ENCODE measurements at places on chromosomes 16 and 17. TPM values are rescaled to one million over a fixed set of nuclear protein-coding genes. Genes with fewer than 3 reads are reported as not detected.

VPS9D1 gene
- total RNA-seq = 1.6 TPM

MT4 gene
- not detected for total RNA-seq

DCAF7 gene
- 104 TPM for total RNA-seq

SHPK gene
- total RNA-seq = 10.0 TPM

PROCA1 gene
- 5.1 TPM for total RNA-seq

ZNF624 gene
- total RNA-seq = 4.8 TPM

GRCh38 chr17:79741751-79742588 is 11.2 kb downstream of the ENPP7 start:
- DNase-seq = peak; percentile 76

DNA sequence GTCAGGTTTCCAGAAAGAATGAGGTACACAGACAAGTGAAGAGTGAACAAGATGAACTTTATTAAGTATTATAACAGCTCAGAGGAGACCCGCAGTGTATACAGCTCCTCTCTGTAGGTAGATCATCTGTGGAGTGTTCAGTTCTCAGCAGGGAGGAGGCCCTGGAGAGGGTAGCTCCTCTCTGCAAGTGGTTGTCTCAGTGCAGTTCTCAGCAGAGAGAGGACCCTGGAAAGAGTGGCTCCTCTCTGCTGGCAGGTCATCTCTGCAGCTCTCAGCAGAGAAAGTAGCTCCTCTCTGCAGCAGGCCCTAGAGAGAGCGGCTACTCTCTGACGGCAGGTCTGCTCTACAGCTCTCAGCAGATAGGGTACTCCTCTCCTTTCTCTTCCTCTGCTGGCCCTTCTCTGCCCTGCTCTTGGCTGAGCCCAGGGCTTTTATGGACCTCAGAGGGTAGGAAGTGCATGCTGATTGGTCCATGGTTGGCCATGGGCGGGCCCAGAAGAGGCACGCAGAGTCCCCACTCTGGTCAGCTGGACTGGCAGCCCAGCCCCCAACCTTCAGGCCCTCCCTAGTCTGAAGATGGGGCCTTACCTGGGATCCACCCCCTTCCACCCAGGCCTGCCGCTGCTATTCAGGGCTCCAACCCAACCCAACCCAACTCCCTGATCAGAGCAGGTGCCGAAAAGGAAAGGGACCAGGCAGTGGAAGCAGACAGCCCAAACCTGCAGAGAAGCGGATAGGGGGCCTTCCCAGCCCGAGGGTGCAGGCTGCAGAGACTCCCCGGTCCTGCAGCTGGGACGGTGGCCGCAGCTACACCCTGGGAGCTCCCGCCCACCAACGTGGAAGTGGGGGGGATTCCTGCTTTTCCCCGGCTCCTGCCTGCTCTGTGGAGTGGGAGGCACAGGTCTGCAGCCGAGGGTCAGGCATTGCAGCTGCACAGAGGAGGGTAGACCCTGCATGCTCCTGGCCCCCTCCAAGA is 18.5 kb upstream of the DNAJA2 start:
- no peak for DNase-seq

GRCh38 chr17:55384643-55385232 is 36.9 kb downstream of the MMD start:
- no peak for DNase-seq

DNA sequence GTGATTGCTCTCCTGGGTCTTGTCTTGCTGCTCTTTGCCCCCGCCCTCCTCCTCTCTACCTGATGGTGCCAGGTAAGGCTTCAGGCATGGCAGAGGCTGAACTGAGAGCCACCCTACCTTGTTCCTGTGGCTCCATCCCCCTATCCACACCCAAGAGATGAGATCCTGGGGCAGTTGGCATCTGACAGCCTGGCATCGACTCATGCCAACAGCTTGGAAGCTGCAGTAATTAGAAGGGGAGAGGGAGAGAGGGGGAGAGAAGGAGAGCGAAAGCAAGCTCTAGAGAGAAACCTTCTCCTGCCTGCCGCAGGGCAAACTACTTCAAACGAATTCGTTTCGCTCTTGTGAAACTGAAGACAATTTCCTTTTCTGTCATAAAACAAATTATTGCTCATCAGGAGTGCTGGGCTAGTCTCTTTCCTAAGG is 13.8 kb upstream of the SP6 start:
- no peak for DNase-seq

GRCh38 chr17:77148077-77148939 is 7.5 kb downstream of the SEC14L1 start:
- DNase-seq = no peak

- DNase-seq = peak; percentile 52
Observed at GRCh38 chr17:81821603-81822311, 11.3 kb downstream of the MCRIP1 start.

GRCh38 chr16:10740000-10740844 is 3.4 kb upstream of the NUBP1 start:
- no peak for DNase-seq

DNA sequence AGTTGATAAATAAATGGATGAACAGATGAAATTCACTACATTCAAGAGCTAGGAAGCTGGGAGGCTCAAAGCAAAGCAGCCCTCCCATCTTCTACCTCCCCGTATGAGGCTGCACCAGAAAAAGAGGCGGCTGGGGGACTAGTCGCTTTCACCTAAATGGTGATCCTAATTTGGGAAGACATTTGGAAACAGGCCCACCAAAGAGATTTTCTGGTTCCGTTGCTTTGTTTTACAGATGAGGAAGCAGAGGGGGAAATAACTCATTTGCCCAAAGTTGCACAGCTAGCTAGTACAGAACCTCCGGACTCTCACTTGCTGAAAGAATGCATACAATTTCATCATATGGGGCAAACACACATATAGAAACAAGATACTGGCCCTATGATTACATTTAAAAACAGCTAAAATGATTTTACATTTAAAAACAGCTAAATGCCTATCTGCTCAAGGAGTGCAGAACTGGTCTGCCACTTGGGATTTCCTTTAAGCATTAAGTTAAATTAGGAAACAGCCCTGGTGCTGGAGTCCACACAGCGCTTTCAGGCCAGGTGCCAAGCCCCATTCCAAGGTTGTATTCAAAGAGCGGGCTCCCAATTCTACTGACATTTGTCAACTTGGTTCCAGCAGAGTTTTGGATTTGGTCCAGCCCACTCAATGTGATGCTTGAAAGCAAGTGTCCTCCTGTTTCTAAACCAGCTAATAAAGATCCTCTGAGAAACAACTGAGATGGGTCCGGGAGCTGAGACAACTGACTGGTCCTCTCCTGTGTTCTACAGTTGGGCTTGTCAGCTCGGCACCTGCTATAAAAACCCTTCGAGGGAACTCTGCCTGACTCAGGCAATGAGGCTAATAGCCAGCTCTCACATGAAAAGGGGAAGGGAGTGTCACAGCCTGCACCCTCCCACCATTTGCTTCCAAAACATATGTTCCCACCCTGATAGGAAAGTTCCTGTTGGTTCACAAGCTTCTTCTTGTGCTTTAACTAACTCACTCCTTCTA is 11.7 kb downstream of the ERN1 start:
- no peak for DNase-seq

DNA sequence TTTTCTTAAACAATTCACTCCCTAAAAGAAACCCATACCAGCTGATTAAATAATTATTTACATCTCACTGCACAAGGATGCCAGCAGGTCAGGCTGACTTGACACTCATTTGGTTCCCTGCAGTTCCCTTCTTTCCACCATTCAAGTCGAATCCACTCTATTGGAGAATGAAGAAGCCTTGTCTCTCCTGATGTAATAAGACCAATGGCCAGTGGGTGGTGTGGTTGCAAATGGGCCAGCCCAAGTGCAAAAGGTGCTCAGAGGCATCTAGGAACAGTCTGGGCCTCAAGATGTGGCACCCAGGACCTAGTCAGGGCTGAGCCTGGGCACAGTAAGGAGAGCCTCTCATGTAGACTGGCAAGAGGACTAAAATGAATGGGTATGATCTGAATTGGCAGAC is 9.3 kb downstream of the C16orf78 start:
- DNase-seq = peak; percentile 2

- DNase-seq = peak; percentile 94
Observed at GRCh38 chr16:30921748-30922419, 1.5 kb upstream of the FBXL19 start.

GRCh38 chr17:19424934-19425868 is 14.2 kb downstream of the RNF112 start:
- no peak for DNase-seq

GRCh38 chr17:33266611-33267010 is 26.5 kb downstream of the ASIC2 start:
- DNase-seq = no peak

DNA sequence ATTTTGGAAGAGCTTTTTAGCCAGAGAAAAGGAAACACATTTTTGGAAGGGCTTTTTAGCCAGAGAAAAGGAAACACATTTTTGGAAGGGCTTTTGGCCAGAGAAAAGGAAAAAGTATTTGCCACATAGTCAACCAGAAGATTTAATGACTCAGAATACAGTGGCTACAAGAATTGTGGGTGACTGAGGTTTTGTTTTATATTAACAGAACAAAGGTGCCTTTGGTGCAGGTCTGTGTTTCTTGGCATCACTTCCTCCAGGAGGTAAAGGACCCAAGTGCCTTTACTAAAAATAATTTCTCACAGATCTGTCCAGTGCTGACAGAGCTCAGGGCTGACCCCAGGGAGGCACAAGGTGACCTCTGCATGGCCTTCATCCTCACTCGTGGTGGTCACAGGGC is 363.1 kb downstream of the CA10 start:
- DNase-seq = no peak

DNA sequence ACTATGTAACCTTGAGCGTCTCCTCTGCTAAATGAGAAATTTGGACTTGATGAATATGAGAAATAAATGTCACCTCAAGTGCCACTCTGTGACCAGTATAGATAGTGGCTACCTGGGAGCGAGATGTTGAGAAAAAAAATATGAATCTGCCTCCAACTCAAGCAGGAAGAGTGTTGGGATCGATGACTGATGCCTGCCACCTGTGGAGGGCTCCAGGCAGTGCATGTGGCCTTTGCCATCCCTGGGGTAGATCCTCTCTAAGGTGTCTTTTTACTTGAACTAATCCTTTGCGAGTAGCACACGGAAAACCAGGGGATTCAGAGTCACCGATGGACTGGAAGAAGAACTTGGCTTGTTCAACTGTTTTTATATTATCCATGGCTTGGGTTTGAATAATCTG is 9.4 kb downstream of the CCDC182 start:
- DNase-seq = peak; percentile 24

All from activated CD8-positive, alpha-beta T cell treated with anti-CD3 and anti-CD28 coated beads for 36 hours (primary cell).